Mesenchymal stem cell (in vitro differentiated cells and primary cell): ENCODE measurements at places on chromosomes 13 and 19.
A peak's percentile ranks its signal among the peaks of the same experiment; 100 is the strongest.

- no peak for DNase-seq
Measured at GRCh38 chr19:46025835-46026234, 3.0 kb upstream of the PGLYRP1 start.

- no peak for DNase-seq
Measured at GRCh38 chr13:112058519-112058873, 8.5 kb upstream of the SOX1 start.

GRCh38 chr19:17320435-17320834 is 11.1 kb downstream of the DDA1 start:
- DNase-seq, result no peak

GRCh38 chr19:53875602-53876325 is 6.2 kb upstream of the PRKCG start:
- peak; percentile 46 for DNase-seq
